Fibroblast of skin of right quadriceps (primary cell): ENCODE measurements at places on chromosomes 4 and X.

- DNase-seq: no peak
Measured at GRCh38 chrX:154436374-154436982, 476 bp upstream of the GDI1 start.

GRCh38 chr4:52894443-52894842, 32.3 kb downstream of the RASL11B start:
- peak; percentile 48 for DNase-seq

DNA sequence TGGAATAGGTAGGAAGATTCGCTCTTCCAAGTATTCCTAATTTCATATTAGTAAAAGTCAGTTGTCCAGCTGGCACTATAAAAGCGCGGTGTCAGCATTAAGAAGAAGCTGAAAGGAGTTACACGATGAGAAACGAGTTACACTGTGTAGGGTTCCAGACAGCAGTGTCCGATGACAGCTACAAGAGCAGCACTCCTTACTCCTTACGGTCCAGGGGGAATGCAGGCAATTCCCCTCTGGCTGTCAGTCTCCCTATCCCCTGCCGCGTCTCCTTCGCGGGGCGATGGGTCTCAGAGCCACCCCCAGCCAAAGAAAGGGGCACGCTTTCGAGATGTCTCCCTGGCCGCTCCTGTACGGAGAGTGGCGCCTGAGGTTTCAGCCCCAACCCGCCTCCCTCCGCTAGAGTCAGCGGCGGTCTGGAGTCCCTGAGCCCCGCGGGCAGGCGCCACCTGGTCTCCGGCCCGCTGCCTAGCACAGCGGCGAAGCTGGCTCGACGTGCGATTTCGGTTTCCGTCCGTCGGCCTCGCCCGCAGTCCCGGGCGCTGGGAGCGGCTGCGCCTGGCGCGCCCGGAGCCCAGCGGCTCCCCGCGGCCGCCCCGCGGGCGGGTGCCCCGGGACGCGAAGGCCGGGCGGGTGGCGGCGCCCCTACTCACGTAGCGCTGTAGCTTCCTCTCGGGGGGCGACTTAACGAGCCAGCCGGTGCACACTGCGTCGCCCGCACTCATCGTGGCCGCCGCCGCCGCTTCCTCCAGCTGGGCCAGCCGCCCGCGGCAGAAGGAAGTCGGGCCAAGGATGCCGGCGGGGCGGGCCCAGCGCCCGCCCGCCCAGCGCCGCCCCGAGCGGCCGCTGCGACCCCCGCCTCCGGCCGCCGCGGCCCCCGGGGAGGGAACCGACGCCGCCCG, at the start of gene GAB3:
TSS of gene GAB3 (minus strand) at position 777 of the 902 bp plus-strand sequence. CDS start at position 725, 52 bp downstream.
- DNase-seq: no peak

DNA sequence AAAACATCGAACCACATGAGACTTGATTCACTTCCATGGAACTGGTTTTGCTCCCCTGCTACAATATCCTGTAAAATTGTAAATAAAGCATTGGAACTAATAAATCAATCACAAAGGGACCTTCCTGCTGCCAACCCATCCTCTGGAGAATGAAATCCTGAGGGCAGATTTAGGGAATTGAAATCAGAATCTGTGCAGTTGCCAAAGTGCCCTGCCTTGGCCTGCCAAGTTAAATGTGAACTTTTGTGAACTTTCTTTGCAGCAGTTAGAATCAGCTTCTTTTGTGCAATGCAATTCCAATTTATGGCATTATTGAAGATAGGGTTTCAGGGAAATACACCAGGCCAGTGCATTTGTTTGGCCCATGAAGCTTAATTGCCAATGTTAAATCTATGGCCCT, 263.1 kb downstream of the PTTG2 start:
- no peak for DNase-seq

GRCh38 chr4:25065431-25065858, 34.7 kb upstream of the LGI2 start:
- no peak for DNase-seq
